ENCODE measurements at places on chromosomes 5 and 9. TPM values are rescaled to one million over a fixed set of nuclear protein-coding genes. Genes with fewer than 3 reads are reported as not detected.

- no peak for DNase-seq
These were observed 695 bp upstream of the NDFIP1 start for GRCh38 chr5:142107736-142108431.

- DNase-seq = no peak
These were observed 372.3 kb upstream of the CDH18 start for GRCh38 chr5:20360263-20360662.

GRCh38 chr9:137175345-137175961 is 3.6 kb upstream of the TMEM210 start:
- DNase-seq = no peak

- DNase-seq = no peak
These were observed 97.1 kb upstream of the LRRTM2 start for GRCh38 chr5:138972230-138972629.

- no peak for DNase-seq
These were observed 139.9 kb downstream of the PDE4D start for GRCh38 chr5:59753599-59753998.

GRCh38 chr5:180609386-180609785 is 18.1 kb upstream of the SCGB3A1 start:
- no peak for DNase-seq

GRCh38 chr5:77791356-77791755 is 15.2 kb upstream of the TBCA start:
- no peak for DNase-seq

DNA sequence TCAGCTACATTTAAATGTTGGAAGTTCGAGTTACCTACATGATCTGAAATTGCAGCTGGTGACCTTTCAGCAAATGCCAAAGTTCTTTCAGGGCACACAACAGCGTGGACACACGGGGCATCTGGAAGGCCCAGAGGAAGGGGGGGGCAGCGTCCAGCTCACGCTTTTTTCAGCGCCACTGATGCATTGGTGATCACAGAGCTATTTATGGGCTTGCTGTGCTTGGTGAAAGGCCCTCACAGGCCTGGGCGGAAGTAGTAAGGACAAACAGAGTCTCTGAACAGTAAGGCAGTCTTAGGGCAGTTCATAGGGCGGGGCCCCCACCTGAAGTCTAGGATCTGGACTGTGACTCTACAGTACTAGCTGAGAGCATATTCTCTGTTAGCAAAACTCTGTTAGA is 6.6 kb upstream of the FBP2 start:
- no peak for DNase-seq

GRCh38 chr5:108941746-108942145 is 194.0 kb downstream of the FER start:
- no peak for DNase-seq

DNA sequence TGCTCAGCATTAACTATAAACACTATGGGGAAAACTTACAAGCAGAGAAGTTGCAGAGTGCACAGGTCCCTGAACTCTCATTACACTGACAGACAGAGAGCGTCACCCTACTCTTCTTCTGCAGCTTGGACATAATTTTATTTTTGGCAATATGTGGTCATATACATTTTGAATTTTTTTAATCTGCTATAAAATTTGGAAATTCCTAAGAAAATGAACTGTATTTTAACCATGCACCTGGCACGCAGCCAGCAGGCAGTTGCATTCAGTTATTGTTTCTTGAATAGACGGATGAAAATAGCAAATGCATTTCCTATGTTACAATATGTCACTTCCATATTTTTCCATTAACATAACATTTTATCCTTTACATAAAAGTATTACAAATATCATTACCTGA is 100.2 kb downstream of the SLC25A46 start:
- DNase-seq = no peak

DNA sequence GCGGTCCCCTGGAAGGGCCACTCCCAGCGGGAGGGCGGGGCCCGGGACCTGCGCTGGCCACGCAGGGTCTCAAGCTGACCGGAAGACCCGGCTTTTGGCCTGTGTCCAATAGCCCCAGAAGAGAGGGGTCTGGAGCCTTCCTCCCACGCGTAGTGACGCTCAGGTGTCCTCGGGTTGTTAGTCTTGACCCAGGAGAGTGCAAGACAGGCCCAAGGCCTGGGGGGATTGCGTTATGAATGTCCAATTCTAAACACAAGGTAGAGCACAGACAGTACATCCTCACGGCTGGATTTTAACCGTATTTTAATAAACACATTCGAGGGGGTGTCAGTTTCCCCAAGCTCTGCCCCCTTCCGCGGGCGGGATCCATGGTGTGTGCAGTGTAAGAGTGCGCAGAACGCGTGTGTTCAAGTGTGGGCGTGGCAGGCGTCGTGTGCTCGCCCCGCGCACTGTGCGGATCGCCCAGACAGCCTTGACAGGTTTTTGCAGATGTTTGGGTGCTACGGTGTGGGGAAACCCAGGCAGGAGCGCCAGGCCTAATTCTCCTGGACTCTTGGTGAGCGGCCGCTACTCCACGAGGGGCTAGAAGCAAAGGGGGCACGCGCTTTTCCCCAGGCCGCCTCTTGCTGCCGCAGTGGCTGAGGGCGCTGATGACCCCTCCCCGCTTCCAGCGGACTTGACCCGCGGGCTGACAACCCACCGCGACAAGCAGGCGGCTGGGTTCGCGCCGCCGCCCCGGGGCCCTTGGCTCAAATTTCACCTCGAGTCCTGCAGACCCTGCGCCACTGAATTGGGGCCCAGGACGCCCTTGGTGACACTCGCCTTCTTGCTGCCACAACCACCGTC is 6.1 kb upstream of the DMRT3 start:
- DNase-seq = no peak

GRCh38 chr5:19314840-19315239 is 673.2 kb downstream of the CDH18 start:
- no peak for DNase-seq

DNA sequence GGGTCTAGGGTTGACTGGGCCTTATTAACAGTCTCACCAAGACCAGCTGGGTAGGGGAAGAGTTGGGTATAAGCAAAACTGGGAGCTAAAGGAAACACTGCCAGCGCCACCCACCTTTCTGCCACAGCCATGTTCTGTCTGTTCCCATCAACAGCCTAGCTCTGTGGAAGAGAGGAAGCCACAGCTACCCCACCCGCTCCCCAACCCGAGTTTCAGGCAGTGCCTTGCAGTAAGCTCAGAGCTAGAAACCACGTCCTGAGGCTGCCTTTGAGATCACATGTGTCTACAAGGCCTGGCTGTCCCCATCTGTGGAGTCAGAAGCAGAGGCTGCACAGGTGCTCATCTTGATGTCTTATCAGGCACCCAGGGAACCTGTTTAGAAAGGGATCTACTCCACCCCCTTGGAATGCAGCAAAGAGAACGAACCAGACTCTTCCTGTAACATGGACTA is 15.3 kb downstream of the HNRNPH1 start:
- no peak for DNase-seq

DNA sequence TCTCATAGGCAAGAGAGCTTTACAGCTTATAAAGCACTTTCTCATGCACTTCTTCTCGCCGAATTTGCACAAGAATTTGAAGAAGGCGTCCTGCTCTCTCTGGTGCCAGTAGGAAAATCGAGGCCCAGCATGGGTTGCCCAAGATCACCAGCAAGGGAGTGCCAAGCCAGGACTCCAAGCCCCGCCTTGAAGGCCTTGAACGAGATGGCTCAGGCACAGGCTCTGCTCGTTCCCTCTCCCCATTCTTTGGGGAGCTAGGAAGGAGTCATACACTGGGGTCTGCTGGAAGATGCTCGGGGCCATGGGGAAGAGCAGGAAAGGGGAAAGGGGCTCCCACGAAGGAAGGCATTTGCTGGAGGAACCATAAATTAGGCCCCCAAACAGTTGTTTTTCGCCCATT is 46.7 kb downstream of the PAX5 start:
- no peak for DNase-seq

- no peak for DNase-seq
These were observed 59.9 kb downstream of the ROPN1L start for GRCh38 chr5:10501554-10502075.

DNA sequence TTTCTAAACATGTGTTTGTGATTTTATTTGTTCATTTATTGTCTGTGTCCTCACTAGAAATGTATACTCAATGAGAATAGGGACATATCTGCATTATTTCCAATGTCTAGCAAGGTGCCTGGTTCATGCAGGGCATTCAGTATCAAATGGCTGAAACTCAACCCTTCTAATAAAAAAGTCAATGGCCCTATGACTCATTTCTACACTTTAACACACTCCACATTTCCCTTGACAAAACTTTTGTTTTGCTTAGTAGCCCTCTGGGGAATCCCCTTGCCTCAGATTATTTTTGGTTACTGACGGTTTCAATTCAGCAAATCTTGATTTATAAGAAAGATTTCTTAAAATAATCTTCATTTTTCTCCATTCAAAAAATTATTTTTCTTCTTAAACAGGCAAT is 206.0 kb upstream of the DMRTA1 start:
- peak; percentile 73 for DNase-seq

GRCh38 chr9:113153599-113153998 is 2.8 kb downstream of the SLC31A2 start:
- DNase-seq = no peak

DNA sequence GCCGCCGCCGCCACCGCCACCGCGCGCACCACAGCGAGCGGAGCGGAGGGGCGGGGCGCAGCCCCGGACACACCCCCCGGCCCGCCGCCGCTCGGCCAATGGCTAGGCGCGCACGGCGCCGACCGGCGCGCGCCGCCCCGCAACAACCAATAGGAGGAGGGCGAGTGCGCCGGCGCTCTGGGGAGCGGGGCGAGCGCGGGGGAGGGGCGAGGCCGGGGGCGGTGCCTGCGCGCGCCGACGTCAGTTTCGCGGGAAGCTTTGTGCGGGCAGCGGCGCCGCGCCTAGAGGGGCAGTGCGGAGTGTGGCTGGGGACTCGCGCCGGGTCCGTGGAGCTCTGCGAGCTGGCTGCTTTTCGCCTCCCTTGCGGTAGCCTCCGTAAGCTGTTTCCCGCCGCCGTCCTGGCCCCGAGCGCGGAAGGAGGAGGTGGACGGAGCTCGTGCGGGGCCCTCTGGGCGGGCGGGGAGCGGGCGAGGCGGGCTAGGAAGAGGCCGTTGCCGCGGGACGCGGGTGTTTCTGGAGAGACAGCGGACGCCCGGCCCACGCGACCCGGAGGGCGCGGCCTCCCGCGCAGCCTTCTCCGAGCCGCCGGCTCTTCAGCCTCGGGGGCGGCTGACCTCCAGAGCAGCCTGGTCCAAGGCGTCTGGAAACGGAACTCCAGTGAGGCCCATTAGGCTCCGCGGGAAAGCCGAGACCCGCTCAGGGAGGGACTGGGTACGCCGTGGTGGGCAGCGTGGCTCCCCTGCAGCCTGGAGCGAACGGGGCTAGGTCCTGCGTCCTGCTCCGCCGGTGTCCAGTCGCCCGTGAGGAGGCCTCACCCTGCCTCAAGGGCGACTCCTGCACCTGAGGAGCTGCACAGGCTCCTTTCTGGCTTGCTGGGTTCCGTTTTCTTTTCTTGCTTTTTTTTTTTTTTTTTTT is at the start of gene ZMYND19:
ZMYND19 (minus strand) TSS at position 44 of the 915 bp plus-strand sequence. CDS start 249 bp downstream, outside the sequence.
- peak; percentile 81 for DNase-seq

The EPB41L4A gene
- polyA plus RNA-seq = not detected

The ADAMTS13 gene
- 3.1 TPM for polyA plus RNA-seq

The C9orf43 gene
- polyA plus RNA-seq = 0.24 TPM

The SUSD3 gene
- 1.5 TPM for polyA plus RNA-seq

The SLC36A2 gene
- not detected for polyA plus RNA-seq
